Stimulated activated CD4-positive, alpha-beta T cell treated with anti-CD3 and anti-CD28 coated beads, Interleukin-12 subunit alpha, Interleukin-12 subunit beta, amount 100 ng/mL, for 4 hours (primary cell): ENCODE measurements at places on chromosomes 13 and 19.

DNA sequence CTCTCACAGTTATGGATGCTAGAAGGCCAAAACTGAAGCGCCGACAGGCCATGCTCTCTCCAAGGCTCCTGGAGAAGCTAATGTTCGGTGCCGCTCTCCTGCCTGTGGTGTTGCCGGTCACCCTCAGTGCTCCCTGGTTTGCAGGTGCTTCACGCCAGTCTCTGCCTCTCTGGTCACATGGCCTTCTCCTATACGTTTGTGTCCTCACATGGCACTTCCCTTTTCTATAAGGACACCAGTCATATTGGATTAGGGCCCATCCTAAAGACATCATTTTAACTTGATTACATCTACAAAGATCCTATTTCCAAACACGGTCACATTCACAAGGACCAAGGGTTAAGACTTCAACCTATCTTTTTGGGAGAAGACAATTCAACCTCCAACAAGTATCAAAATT is 671.3 kb upstream of the ARGLU1 start:
- DNase-seq: no peak

- no peak for DNase-seq
Observed at GRCh38 chr19:9354651-9355050, 8.2 kb upstream of the ZNF177 start.

DNA sequence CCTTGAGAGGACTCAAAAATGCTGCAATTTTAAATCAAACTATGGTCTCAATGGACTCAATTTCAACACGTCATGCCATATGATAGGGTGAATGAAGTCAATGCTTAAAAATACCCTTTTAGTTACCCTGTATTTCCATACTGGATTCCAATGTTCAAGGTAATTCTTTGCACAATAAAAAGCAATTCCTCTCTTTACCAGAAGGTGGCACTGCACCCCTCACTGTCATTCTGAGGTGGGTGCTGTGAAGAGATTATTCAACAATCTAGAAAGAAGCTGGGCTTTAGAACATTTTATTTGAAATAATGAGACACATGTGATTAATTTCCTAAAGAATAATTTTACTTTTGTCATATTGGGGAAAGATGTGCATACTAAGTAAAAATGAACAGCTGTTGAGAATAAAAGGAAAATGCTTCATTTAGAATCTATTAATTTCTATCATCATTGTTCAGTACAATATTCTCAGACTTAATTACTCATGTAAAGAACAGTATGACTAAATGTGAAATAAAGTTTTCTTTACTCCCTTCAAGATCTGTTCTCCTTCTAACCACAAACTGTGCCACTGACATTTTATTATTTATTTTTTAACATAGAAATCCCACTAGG is 789.1 kb downstream of the GPC5 start:
- DNase-seq: no peak

DNA sequence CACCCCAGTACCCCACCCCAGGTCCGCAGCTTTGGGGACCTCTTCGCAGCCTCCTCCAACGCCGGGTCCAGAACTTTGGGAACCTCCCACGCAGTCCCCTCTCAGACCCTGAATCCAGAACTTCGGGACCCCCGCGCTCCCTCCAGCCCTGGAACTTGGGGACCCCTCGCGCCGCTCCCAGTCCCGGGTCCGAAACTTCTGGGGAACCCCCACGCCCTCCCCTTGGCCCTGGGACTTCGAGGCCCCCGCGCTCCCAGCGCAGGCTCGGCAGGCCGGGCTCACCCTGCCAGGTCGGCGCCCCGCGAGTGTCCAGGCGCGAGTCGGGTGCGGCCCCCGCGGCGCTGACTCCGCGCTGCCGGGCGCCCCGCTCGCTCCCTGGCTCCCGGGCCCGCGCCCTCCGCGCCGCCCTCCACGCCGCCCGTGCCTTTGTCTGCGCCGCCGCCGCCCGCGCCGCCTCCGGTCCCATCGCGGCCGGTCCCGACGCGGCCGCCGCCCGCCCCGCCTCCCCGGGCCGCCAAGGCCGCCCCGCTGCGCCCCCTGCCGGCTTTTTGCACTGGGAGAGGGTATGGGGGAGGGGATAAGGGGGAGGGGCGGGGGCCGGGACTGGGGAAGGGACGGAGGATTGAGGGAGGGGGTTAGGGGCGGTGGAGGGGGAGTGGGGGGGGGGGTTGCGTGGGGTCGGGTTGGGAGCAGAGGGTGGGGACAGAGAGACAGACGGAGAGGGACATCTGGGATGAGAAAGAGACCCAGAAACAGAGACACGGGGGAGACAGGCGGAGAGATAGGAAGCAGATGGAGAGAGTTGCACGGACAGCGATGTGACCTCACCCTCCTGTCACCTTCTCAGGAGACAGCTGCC is at the start of gene HOMER3:
Gene HOMER3 (minus strand): TSS at position 449 of the 859 bp plus-strand sequence. CDS start 2,235 bp downstream, outside the sequence.
- peak; percentile 83 for DNase-seq

GRCh38 chr13:20713014-20713376 is 9.5 kb downstream of the IL17D start:
- DNase-seq: no peak

- no peak for DNase-seq
Observed at GRCh38 chr19:19487950-19488874, 27.1 kb downstream of the TSSK6 start.

GRCh38 chr13:45416516-45417128 is 1.6 kb downstream of the SLC25A30 start:
- no peak for DNase-seq

- DNase-seq: no peak
Observed at GRCh38 chr13:100597253-100597652, 8.7 kb upstream of the GGACT start.

- no peak for DNase-seq
Observed at GRCh38 chr19:19049406-19049805, 14.4 kb upstream of the SLC25A42 start.

DNA sequence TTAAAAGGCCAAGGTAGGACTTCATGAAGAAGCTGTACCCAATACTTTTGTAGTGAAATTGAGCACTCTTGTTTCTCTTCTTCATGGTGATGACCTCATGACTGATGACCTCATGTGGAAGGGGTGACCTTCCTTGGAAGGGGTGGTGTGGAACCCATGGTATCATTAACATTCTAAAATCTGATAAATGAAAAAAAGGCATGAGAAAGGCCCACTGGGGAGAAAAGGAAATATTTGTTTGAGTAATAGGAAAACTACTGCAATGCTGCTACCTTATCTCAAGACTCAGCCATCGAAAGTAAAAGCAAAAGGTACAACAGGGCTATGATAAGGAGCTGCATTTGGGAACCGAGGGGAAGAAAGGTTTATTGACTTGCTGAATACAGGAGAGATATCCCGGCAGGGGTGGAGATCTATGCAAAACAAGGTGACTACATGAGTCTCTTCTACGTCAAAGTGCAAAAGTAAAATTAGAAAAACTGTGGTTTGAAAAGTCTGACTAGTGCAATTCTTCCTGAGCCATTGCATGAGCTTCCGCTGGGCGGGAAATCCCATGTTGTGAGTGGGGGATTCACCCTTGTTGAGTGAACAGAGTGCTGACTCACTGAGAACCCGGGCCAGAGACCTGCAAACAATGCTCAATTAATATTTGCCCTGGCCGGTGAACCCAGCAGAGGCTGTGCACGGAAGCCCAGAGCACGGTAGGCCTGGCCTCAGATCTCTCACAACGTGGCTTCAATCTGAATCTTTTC is 138.9 kb upstream of the RFC3 start:
- peak; percentile 65 for DNase-seq

GRCh38 chr13:111370147-111370546 is 49.7 kb downstream of the TEX29 start:
- no peak for DNase-seq

DNA sequence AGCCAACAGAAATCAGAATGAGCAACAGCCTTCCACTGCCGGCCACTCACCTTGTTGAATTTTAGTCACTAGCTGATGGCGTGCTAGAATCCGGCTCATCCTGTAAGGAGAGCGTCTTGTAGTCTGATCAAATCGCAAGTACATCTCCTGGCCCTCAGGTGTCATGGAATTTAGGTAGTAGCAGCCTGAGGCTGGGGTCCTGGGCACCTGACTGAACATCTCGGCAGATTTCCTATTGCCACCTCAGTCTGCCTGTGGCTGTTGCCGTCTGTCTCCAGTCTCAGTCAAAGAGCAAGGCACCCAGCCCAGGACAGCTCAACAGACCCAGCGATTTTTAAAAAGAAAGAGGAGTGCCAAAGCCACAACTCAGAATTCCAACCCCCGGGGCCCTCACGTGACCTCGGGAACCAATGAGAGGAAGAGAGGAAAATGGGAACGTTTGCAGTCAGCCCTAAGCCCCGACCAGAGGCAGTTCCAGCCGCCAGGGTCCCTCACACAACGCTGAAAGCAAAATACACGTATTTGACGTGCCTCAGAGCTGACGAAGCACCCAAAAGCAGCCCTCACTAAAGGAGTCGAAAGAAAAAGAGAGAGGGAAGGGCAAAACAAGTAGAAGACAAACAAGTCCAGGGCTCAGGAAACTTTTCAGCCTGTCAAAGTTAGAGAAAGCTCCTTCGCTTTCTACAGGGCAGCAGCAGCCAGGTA is at the start of gene STARD13:
Gene STARD13 (minus strand): TSS at position 336 of the 705 bp plus-strand sequence. CDS start 117 bp downstream, at position 219.
- DNase-seq: no peak

DNA sequence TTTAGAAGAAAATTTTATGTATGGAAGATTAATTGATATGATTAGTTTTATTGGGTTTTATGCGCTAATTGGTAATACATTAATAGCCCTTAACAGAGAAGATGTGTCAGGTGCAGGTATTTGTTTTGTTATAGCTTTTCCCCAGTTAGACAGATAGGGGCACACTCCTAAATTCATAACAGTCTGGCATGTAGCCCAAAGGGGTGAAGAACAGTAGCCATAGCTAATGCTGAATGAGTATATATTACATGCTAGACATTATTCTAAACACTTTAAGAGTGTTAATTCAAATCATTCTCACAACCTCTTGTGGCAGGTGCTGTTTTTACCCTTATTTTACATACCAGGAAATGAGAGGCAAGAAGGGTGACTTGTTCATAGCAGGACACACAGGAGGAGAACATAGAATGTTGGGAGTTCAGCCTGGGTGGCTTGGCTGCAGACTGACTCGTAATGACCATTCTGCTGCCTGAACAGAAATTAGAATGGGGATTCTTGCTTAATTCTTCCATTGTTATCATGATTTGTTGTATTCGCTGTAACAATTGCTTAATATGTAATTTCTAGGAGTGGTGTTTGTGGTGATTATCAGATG is 20.1 kb downstream of the PCCA start:
- no peak for DNase-seq

DNA sequence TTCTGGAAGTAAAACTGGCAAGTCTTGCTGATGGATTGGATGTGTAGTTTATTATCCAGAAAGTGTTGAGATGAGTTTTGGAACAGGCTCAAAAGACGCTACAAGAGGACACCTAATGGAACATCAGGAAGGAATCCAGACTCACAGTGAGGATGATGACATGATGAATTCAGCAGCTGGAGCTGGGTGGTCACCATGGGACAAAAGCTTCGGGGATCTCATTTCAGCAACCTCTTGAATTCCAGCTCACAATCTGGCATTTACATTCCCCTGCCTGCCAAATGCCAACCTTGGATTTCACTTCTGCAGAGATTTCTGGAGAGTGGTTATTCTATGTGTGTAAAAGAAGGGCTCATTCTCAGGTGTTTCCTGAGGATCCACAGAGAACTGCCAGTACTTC is 288.0 kb upstream of the TMTC4 start:
- no peak for DNase-seq

- no peak for DNase-seq
Observed at GRCh38 chr19:52028780-52029123, 573 bp upstream of the ZNF614 start.

- DNase-seq: no peak
Observed at GRCh38 chr13:111225810-111226546, 94.5 kb upstream of the TEX29 start.

GRCh38 chr19:55441319-55441691 is 1.8 kb downstream of the SHISA7 start:
- DNase-seq: no peak

GRCh38 chr13:68550330-68550729 is 1320.2 kb upstream of the PCDH9 start:
- DNase-seq: no peak

GRCh38 chr19:45938733-45939319 is 24.2 kb upstream of the NANOS2 start:
- no peak for DNase-seq

- DNase-seq: no peak
Observed at GRCh38 chr13:93529961-93530360, 303.4 kb downstream of the GPC6 start.
